ENCODE measurements at places on chromosomes 6 and 20.

- no peak for DNase-seq
These were observed 110.3 kb upstream of the EYA4 start for GRCh38 chr6:133130863-133131262.

DNA sequence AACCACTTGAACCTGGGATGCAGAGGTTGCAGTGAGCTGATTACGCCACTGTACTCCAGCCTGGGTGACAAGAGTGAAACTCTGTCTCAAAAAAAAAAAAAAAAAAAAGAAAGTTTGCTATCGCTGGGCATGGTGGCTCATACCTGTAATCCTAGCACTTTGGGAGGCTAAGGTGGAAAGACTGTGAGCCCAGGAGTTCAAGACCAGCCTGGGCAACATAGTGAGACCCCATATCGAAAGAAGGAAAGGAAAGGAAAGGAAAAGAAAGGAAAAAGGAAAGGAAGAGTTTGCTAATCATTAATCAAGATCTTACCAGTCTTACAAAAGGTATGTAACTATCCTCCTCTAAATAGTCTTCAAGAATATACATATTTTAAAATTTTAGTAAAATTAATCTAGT is 55.4 kb upstream of the SMIM29 start:
- DNase-seq = no peak

DNA sequence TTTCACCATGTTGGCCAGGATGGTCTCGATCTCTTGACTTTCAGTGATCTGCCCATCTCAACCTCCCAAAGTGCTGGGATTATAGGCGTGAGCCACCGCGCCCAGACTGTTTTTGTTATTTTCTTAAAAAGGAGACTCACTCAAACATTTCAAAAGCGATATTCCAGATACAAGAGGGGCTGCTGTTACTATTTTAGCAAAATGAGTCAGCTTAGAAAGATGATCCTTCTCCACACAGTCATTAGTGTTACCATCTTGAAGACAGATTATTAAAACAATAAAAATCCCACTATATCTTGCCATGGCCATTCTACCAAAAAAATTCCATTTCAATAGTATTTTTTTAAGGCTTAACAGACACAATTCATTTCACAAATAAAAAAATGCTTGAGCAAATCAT is 102.8 kb downstream of the PREP start:
- no peak for DNase-seq

- no peak for DNase-seq
These were observed 75.3 kb downstream of the SLC23A2 start for GRCh38 chr20:4925842-4926530.

GRCh38 chr6:21633511-21634109 is 40.1 kb downstream of the SOX4 start:
- DNase-seq = no peak

GRCh38 chr20:34459209-34459897 is 56.9 kb upstream of the DYNLRB1 start:
- DNase-seq = no peak

DNA sequence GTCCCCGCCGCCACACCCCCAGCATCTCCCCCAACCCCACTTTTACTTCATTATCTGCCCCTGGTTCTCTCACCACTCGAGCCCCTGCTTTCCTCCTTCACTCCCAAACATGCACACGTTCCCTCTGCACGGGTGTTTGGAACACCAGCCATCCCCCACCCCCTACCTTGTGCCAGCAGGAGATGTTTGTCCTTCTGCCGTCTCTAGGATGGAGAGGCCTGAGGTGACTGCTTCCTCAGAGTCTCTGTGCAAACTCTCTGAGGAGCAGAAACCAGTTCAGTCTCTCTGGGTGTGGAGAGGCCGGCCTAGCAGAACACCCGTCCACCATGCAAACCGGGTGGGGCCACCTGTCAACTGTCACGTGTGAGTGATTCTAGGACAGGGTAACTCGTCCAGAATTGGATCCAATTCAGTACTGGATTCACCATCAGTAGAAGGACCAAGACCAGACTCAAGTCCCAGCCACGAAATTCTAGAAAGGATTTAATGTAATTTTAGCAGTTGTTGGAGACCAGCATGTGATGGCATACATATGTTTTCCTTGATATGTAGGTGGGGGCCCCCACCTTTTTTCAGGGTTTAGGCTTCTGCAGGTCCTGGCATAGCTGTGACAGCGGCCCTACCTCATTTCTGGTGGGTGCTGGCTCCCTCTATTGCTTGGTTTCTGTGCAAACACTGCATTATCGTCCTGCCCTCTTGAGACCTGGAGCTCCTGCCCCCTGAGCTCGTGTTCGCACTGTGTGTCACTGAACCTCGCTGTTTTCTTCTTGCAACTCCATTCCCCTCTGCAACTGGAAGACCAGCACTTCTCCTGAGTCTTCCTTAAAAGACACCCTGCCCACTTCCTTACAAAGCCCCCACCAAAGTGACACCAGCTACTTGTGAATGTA is at the start of gene RAET1E:
RAET1E (minus strand) TSS at position 259 of the 890 bp plus-strand sequence. CDS start 7,212 bp downstream, outside the sequence.
- no peak for DNase-seq

DNA sequence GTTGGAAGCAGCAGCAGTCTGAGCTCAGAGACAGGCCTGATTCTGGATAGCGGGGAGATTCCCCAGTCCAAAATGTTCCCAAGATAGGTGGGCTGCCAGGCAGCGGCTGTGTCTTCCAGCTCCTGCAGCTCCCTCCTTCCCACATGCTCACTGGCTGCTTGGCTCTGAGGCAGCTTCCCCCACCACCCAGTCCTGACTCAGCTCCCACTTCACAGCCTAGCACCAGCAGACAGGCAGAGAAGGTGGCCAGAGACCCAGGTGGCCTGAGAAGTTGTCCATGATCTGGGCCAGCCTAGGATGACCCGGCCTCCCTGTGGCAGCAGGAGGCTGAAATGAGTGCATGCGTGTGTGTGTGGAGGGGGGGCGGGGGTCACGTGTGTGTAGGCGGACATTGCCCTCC is 94.9 kb downstream of the MDGA1 start:
- DNase-seq = no peak

GRCh38 chr6:165383323-165383722 is 73.9 kb upstream of the C6orf118 start:
- DNase-seq = no peak

DNA sequence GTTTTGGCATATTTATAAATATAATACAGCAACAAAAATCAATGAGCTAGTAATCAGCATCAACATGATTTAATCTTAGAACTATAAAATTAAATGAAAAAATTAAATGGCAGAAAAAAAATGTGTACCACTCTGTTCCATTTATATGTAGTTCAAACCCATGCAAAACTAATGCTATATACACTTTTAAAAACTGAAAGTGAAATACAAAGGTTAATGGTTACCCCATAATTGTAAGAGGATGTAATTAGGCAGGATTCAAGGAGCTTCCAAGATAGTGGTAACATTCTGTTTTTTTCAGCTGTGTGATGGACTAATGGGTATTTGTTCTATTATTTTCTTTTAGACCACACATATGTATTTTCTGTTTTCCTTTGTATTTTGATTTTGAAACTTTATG is 492.1 kb downstream of the UTRN start:
- no peak for DNase-seq

DNA sequence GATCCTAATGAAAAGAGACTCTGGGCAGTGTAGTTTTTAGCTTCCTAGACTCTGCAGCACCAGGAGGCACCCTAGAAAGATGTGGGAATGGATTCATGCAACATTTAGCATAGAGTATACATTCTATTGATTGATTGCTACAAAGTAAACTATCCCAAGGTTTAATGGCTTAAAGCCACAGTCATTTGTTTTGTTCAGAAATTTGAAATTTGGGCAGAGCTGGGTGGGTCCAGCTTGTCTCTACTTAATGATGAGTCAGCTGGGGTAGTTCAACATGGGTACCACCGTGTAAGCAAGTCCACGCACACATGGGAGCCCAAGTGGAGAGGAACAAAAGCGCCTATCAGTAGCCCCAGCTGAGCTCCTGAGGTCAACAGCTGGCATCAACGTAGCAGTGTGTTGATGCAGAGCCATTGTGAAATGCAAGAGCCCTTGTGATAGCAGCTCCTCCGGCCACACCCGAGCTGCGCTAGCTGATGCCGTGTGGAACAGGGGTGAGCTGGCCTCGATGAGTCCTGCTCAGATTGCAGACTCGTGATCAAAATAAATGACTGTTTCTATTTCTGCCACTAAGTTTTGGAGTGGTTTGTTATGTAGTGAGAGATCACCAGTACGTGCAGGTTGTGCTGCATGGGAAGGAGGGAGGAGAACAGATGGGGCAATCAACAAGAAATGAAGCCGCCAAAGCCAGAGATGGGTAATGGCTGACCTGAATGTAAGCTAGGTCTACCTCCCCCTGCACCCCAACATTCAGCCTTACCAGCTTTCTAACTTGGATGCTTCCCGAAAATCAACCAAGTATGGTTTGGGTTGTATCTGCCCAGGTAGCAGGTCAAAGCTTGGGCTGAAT is 45.7 kb upstream of the TRAF3IP2 start:
- DNase-seq = no peak

- no peak for DNase-seq
These were observed 14.1 kb upstream of the OSER1 start for GRCh38 chr20:44224637-44225036.
